GM12865 (cell line): ENCODE measurements at places on chromosomes 11 and 22.

- peak; percentile 1 for DNase-seq
Measured at GRCh38 chr11:15649371-15650104, 534.8 kb downstream of the INSC start.

DNA sequence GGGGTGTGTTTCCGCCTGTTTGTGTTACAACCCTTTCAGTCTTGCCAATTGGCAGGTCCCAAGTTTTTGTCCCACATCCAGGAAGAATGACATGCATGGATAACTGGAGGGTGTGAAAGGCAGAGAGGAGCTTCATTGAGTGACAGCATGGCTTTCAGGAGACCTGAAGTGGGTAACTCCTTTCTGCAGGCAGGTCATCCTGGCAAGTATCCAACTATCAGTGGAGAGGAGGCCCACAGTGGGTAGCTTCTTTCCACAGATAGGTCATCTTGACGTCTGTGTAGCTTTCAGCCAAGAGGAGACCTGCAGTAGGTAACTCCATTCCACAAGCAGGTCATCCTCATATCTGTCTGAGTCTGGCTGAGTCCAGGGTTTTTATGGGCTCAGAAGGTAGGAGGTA, 1268.8 kb upstream of the CNTN5 start:
- no peak for DNase-seq

GRCh38 chr22:37306494-37306829, 24.2 kb downstream of the CYTH4 start:
- DNase-seq: no peak

DNA sequence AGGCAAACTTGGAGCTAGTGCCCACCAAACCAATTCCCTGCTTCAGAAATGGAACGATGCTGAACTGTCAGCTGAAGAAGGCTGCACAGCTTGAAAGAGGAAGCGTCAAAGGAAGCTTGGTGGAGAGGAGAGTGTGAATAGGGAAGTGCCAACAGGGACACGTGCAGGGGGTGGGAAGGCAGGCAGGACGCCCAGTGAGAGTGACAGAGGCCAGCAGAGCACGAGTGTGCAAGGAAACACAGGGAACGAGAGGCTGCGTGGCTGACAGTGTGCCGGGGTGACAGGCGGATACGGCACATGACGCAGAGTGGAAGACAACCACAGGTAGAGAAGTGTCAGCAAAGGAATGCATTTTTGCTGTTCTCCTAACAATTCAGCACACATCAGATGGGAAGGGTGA, 196.4 kb downstream of the LARGE1 start:
- no peak for DNase-seq

- DNase-seq: peak; percentile 24
Measured at GRCh38 chr11:64649291-64649697, 58.3 kb downstream of the SLC22A12 start.

- DNase-seq: no peak
Measured at GRCh38 chr11:117794772-117795629, 2.0 kb downstream of the DSCAML1 start.

- DNase-seq: peak; percentile 84
Measured at GRCh38 chr11:59053387-59053786, 32.7 kb upstream of the GLYATL1B start.

DNA sequence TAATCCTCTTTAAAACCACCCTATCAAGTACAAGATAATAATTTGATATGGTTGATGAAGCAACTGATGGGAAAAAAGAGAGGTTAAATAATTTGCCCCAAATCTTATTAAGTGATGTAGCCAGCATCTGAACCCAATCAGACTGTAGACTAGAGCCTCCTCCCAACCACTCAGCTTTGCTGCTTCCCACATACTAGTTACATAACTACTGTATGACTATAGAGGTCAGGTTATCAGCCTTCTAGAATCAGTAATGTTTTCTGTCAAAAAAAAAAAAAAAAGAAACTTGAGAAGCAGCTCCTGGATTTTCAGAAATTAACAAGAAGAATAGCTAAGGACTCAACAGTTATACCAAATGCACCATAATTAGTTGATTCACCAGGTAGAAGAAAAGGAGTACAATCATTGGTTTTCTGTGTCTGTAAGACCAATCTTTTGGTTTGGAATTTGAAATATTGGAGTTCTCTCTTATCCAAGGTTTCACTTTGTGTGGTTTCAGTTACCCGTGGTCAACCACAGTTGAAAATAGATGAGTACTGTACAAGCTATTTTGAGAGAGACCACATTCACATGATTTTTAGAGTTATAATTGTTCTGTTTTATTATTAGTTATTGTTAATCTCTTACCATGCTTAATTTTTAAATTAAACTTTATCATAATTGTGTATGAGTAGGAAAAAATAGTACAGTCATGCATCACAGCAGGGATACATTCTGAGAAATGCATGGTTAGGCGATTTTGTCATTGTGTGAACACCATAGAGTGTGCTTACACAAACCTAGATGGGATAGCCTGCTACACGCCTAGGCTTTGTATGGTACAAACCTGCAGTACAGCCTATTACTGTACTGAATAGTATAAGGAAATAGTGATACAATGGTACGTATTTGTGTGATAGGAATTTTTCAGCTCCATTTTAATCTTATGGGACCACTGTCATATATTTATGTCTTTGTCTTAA, 72.2 kb downstream of the PDHX start:
- peak; percentile 25 for DNase-seq

- DNase-seq: peak; percentile 9
Measured at GRCh38 chr11:104163100-104164027, 583 bp downstream of the PDGFD start.

DNA sequence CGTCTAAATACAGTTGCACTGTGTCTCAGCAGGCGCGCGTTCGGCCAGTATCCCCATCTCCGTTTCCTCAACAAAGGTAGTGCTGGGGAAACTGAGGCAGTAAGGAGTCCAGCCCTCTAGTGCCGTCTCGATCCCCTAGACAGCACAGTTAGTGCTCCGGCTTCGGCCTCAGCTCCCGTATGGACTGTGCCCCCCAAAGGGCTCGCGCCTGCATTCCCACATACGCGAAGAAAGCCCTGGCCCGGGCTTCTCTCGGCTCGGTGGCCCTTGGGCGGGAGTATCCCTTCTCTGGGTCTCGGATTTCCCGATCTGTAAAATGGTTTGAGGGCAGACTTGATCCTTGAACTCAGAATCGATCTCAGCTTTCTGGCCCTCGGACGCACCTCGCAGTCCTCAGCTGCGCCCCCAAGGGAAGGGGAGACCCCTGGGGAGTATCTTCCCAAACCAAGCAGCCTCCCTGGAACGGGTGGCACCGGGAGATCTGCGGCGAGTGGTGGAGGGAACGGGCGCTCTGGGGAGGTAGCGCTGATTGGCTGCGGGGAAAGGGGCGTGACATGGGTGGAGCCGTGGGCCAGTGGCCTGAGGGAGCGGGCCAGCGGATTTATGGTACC, 759 bp upstream of the PEX16 start:
- DNase-seq: peak; percentile 73

GRCh38 chr11:110777775-110778174, 65.5 kb upstream of the ARHGAP20 start:
- DNase-seq: peak; percentile 35

DNA sequence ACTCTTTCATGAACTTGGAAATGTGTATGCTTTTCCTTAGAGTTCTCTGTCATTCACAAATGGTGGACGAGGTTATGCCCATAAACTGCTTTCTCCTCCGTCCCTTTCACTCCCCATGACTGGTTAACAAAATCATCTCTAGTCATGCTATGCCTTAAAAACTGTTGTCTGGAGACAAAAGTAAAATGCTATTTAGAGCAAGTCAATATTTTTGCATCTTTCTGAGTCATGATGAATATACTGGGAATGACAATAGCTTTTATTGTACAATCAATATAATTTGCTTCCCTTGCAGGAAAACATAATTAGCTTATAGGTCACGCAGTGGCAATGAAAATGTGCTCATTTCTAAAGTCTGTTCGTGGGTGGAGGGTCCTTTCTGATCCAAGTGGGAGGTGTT, 216.7 kb upstream of the SORL1-AS1 start:
- no peak for DNase-seq

DNA sequence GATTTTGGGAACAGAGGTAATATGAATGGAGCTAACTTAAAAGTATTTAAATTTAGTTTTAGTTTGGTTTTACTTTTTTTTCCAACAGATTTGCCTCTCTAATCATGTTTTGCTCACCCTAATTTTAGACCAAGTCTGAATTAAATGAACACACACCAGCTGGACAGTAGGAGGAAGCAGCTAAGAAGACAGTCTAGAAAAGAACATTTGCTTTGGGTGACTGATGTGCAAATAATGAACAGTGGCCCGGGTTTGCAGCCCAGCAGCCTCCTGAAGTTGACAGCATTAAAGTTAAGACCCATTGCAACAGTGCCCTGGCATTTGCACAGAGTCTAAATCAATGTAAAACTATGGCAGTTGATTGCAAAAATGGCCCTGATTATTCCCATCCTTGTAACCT, 66.4 kb upstream of the SORL1 start:
- no peak for DNase-seq

DNA sequence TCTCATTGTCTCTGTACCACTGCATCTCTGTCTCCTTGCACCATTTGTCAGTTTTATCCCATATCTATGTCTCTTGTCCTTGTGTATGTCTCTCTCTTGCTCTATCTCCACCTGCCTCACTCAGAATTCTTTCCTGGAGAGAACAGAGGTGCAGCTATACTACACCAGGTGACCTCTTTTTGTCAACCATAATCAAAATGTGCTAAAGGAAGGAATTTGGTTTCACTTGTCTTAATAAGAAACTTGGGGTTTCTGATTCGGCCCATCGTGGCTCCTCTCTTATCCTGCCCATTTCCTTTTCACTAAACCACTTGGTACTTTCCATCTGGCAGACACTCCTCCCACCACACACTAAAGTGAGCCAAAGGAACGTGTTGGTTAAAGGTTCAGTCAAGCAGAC, 2.0 kb upstream of the C11orf42 start:
- peak; percentile 67 for DNase-seq

DNA sequence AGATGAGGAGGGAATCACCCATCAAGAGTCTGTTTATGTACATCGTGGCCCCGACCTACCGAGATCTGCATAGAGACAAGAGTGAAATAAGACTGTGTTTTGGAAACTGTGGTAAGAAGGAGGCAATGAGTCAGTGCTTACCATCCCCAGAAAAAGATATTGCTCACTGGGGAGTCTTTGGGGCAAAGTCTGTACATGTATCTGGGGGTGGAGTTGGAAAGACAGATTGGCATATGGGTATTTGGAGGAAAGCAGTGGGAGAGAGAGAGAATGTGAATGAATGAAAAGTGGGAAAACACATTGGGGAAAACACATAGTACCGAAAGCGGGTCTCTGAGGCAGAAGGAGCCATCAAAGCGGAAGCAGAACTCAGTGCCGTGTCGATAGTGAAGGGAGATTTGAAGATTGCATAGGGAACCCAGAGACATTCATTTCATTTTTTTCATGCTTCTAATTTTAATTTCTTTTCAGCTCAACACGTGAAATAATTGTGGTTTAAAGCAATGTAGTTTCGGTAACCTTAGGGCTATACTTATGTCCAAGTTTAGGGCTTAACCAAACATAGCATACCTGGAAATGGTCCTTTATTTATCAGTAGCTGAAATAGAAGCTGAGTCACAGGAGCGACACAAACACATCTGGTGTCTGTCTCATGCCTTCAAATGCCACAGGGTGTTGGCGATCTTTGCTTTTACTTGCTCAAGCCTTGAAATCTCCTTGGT, 98.6 kb upstream of the CD44 start:
- peak; percentile 87 for DNase-seq

GRCh38 chr22:49670456-49671330, 157.0 kb downstream of the BRD1 start:
- no peak for DNase-seq

- no peak for DNase-seq
Measured at GRCh38 chr11:70912226-70912840, 340.0 kb downstream of the SHANK2 start.

DNA sequence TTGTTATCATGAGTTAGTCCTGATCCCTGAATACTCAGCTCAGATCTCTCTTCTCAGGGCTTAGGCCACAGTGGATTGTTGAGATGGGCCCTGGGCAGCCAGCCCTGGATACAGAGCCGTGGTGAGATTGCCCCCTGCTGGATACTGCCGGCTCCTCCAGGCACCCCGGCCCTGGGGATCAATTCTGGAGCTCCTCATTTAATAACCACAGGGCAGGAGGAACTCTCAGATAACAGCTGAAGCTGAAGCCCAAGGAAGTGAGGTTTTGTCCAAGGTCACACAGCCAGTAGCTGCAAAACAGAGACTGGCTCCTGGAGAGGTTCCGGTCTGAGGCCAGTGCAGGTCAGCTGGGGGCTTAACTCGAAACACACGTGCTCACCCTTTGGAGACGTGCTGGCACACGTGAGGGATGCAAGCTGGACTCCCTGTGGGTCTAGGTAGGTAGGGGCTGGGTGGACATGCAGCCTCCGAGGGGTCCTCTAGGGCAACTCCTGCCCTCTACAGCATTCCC, 16.0 kb downstream of the USH1C start:
- peak; percentile 40 for DNase-seq

GRCh38 chr11:130892861-130893260, 23.4 kb downstream of the SNX19 start:
- no peak for DNase-seq

GRCh38 chr11:113082341-113082955, 121.2 kb downstream of the NCAM1 start:
- DNase-seq: no peak

GRCh38 chr22:44823396-44823795, 71.0 kb downstream of the ARHGAP8 start:
- no peak for DNase-seq

DNA sequence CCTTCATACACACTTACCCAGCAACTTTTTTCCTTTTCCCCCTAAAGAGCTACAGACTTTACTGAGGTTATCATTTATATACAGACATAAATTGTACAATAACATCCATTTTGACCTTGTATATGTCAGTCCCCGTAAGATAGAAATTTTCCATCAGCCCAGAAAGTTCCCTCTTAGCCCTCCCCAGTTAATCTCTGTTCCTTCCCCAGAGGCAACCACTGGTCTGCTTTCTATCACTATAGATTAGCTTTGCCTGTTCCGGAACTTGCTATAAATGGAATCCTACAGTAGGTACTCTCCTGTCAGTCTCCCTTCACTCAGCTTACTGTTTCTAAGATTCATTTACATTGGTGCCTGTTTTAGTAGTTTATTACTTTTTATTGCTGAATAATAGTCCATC, 54.9 kb downstream of the TSPAN18 start:
- no peak for DNase-seq

- no peak for DNase-seq
Measured at GRCh38 chr22:41048791-41049717, 43.3 kb upstream of the EP300 start.
